Bladder microvascular endothelial cell (primary cell): ENCODE measurements at places on chromosomes 2 and 18. TPM values are rescaled to one million over a fixed set of nuclear protein-coding genes. Genes with fewer than 3 reads are reported as not detected.

Gene OBSL1
- 13.9 and 33.5 TPM in 2 replicates for total RNA-seq

Gene SNRNP200
- total RNA-seq = 49.4 and 106 TPM in 2 replicates

Gene ANKMY1
- 2.4 and 9.1 TPM in 2 replicates for total RNA-seq

Gene IL37
- not detected in 2 replicates for total RNA-seq

Gene CCDC138
- 5.2 and 6.6 TPM in 2 replicates for total RNA-seq

Gene SOX11
- under 0.01 TPM in 2 replicates for total RNA-seq
